Esophagus squamous epithelium (tissue), 5 donors: ENCODE measurements at places on chromosomes 2 and 18. TPM values are rescaled to one million over a fixed set of nuclear protein-coding genes. Genes with fewer than 3 reads are reported as not detected.

DNA sequence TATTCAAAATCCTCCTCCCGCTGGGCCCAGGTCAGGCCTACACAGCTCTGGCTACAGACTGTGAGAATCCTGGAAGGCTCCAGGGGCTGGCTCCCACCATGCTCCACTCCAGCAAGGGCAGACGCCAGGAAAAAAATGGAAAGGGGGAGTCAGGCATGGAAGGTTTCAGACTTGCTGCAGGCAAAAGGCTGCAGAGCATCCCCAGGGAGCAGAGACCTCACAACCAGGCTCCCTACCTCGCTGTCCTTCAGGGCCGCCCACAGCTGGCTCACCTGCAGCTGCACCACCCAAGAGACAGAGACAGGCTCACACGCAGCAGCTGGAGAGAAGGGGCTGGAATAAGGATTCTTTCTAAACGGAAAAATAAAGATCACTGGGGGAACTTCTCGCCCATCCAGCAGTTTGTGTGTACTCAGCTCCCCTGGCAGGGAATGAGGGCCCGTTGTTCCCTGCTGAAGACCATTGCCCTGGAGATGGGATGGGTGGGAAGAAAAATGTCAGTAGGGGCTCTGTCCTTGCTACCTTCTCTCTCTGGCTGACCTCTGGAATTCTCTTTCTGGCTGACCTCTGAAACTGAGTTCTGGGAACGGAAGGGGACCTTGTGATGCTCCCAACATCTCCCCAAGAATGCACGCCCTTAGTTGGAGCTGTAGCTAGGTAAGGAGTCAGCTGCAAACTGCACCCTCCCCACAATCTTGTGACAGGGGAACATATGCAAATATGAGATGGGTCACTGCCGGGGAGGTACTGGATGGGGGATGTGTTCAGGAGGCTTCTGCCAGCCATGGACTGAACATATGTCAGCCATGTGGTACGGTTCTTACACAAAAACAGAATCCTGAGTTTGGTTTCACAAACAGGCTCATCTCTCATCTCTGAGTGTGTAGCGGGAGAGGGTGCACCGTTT, 34.5 kb downstream of the BCL2 start:
- no peak for DNase-seq
- no peaks in the 10 kb centered on the region for H3K4me1 ChIP-seq
- no peaks in the 10 kb centered on the region for H3K36me3 ChIP-seq
- no peaks in the 10 kb centered on the region for H3K27me3 ChIP-seq
- H3K4me3 ChIP-seq, result no peak overlapping the region

DNA sequence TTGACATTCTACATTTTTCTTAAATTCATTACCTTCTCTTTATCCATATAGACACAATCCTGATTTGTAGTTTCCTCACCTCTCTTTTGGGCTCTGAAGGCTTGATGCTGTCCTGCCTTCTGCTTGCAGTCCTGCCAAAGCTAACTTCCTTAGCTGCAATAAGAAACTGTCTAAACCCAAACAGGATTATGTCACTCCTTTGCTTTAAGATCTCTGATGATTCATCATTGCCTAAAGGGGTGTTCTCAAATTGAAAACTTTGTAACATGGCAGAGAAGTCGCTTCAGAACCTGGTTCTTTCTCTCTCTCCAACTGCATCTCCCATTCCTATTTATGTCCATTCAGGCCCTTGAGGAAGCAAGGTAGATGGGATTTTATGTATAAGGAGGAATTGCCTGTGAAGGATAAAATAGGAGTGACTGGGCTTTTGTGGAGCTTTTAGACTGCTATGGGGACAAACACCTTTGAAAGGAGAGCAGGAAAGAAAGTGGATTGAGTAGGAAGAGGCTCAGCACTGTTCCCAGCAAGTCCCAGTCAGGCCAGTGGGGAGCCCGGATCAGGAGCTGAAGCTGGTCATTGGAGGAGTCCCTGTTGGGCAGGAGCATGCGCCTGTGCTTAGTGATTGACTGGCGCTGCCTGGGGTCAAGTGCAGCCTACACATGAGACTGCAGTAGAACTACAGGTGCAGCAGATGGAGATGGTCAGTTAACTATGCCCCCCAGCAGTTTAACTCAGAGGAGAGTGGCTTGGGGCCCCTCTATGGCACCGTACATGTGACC, 390.6 kb downstream of the CTNNA2 start:
- H3K4me1 ChIP-seq, result no peaks in the 10 kb centered on the region
- H3K27me3 ChIP-seq, result no peaks in the 10 kb centered on the region

Gene VAMP8
- total RNA-seq, result 78.8 TPM

Gene PTPRN
- total RNA-seq, result not detected

Gene REG1B
- not detected for total RNA-seq
